ENCODE measurements at places on chromosomes 2 and 18.

GRCh38 chr2:77314721-77315120 lies 207.5 kb downstream of the LRRTM4 start:
- DNase-seq: no peak

- DNase-seq: no peak
These were observed 1656.7 kb upstream of the NXPH2 start for GRCh38 chr2:140436936-140437335.

GRCh38 chr2:177326005-177326404 lies 61.5 kb upstream of the NFE2L2 start:
- DNase-seq: no peak

GRCh38 chr18:42086288-42086687 lies 131.3 kb downstream of the PIK3C3 start:
- DNase-seq: no peak

GRCh38 chr2:229133155-229133772 lies 137.8 kb downstream of the PID1 start:
- no peak for DNase-seq

- no peak for DNase-seq
These were observed 72.1 kb downstream of the TTC32 start for GRCh38 chr2:19829672-19830071.

- no peak for DNase-seq
These were observed 274.0 kb downstream of the TSN start for GRCh38 chr2:122029456-122029855.

DNA sequence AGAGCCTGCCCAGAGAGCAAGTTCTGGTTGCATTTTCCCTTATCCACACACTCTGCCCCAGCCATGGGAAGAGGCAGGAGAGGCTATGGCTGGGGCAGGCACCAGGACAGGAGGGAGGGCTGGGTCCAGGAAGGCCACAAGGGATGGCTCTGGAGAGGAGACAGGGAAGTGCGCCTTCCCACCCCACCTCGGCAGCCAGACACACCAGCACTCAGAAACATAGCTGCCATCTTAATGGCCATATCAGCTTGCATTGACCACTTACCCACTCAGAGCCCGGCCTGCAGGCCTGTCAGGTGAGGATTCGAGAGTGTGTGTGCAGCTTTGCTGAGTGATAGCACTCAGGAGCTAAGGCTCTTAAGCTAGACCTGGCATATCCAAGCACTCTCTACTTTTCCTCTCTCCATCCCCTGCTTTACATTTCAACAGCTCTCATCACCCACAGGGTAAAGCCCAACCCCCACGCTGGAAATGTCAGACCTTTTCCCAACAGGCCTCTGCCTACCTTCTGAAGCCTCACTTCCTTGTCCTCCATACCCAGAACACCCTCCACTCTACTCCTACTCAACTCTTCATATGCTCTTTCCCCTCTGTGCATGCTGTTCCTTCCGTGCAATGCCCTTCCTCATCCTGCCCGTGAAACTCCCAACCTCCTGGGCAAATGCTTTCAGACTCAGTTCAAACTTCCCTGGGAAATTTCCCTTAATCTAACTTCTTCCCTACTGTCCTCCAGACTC lies 147.9 kb downstream of the TNS1 start:
- DNase-seq: no peak

- no peak for DNase-seq
These were observed 548.5 kb downstream of the SLC4A3 start for GRCh38 chr2:220175967-220176366.

GRCh38 chr18:2981212-2981728 lies 31.7 kb downstream of the LPIN2 start:
- peak; percentile 53 for DNase-seq

DNA sequence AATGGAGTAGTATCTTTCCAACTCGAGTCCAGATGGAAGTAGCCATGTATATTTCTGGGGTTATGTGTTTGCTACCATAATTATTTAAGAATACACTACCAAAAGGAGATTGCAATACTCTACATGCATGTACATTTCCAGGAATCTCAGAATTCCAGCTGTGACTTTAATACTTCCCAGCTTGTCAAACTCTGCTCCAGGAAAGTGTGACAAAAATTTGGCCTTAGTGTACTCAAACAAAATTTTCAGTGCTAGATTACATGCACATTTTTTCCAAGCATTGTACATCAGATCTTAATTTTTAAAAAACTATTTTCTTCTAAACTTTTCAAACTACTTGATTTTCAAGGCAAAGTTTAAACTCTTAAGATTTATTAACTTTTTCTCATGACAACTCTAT lies 1791.6 kb downstream of the SUCLG1 start:
- DNase-seq: no peak

DNA sequence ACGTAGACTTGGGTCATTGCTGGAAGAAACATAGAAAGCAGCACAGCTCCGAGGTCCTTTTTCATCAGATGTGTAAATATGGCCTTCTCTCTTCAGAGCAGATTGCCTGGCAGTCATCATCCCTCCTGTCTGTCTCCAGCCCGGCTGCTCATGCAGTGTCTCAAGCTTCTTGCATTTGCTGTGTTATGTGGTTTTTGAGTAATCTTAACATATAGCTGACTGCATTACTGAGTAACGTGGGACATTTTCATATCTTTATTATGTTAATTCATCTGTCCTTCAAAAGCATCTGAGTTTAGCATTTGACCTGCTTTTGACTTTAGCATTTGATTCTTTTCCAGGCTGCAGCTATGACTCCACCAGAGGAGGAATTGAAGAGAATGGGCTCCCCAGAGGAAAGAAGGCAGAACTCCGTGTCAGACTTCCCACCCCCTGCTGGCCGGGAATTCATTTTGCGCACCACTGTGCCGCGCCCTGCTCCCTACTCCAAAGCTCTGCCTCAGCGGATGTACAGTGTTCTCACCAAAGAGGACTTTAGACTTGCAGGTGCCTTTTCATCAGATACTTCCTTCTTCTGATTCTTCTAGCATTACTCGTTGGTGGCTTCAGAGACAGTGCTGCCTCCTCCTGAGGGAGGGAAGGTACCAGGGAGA lies 116.2 kb downstream of the RAB3GAP1 start:
- no peak for DNase-seq

DNA sequence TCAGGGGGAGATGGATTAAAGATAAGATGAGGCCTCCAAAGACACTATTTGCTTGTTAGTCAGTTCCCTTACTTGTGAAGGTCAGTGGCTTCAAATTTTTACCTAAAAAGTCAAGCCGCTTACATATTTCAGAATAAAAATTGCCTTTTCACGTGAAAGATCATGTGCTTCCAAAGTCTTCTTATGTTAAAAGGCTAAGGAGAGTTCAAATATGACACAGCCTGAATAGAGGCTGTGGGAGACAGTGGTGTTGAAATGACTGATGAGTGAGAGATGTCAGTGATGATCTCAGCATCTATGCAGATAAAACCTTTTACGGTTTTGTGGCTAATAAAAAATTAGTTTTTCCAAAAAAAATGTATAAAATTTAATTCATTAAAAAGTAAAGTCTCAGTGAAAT lies 40.5 kb downstream of the UPP2 start:
- no peak for DNase-seq

GRCh38 chr2:15799432-15799827 lies 140.9 kb upstream of the MYCN start:
- no peak for DNase-seq

GRCh38 chr18:34957864-34958259 lies 83.4 kb upstream of the MAPRE2 start:
- no peak for DNase-seq

DNA sequence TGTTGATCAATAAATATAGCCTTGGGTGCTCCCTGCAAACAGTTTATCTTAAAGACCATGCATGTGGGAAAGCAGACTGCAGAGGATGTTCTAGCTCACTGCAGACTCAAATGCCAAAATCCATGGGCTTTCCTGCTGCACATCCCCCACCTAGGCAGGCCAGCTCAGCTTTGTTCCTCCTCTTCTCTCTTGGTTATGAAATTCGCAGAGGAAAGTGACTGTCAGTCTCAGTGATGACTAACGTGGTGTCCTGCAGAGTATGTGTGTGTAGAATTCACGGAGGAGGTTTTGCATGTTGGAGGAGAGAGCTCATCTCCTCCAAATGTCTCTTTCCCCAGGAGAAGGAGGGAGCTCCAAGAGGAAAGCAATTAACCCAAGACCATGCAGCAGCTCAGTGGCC lies 21.4 kb upstream of the KCNS3 start:
- no peak for DNase-seq

DNA sequence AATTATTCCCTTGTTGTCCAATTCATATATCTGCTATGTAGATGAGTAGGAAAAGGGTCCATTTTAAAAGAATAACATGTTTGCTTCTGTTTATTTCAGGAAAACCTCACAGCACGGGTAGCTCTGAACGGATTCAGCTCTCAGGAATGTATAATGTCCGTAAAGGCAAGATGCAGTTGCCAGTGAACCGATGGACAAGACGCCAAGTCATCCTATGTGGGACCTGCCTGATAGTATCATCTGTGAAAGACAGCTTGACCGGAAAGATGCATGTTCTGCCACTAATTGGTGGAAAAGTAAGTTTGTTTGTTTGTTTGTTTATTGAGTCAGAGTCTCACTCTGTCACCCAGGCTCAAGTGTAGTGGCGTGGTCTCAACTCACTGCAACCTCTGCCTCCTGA lies 114.6 kb downstream of the PHLPP1 start:
- no peak for DNase-seq

GRCh38 chr2:20382965-20383810 lies 32.5 kb upstream of the PUM2 start:
- DNase-seq: peak; percentile 49

- DNase-seq: no peak
These were observed 174.5 kb upstream of the HS6ST1 start for GRCh38 chr2:128492966-128493811.

DNA sequence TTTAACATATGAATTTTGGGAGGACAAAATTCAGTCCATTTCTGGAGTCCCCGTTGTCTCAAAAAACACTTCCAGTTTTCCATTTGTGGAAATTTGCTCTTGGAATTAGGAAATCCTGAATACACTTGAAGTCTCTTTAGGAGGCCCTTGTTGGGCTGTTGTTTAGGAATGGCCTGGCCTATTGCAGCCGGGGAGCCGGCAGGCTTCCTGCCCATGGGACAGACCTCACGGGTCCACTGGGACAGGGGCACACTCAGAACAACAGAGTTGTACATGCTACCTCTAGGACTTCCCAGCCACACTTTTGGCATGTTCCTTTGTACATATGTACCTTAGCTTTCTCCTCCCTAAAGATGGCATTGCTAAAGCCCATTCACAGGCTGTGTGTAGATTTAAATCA lies 57.3 kb downstream of the ACOXL start:
- no peak for DNase-seq

DNA sequence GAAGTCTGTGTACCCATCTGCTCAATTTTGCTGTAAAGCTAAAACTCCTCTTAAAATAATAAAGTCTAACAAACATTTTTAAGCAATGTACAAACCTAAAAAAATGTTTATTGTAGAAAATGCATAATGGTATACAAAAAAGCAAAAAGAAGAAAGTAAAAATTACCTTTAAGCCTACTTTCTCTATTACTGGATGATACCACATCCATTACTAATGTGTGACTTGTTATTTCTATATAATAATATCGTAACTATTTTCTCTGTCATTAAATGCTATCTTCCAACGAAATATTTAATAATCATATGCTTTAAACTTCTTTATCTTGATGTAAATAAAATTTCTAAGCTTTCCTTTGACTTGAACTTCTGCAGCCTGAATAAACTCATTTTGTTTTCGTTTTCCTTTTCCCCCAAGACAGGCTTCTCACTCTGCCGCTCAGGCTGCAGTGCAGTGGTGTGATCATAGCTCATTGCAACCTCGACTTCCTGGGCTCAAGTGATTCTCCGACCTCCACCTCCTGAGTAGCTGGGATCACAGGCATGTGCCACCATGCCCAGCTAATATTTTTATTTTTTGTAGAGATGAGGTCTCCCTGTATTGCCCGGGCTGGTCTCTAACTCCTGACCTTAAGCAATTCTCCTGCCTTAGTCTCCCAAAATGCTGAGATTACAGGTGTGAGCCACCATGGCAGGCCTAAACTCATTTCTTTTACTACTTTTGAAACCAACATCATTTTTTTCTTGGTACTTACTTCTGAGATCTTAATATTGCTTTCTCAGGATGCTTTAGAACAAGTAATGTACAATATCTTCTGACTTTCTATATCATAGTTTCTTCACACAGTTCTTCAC lies 18.1 kb upstream of the DNAH7 start:
- no peak for DNase-seq

DNA sequence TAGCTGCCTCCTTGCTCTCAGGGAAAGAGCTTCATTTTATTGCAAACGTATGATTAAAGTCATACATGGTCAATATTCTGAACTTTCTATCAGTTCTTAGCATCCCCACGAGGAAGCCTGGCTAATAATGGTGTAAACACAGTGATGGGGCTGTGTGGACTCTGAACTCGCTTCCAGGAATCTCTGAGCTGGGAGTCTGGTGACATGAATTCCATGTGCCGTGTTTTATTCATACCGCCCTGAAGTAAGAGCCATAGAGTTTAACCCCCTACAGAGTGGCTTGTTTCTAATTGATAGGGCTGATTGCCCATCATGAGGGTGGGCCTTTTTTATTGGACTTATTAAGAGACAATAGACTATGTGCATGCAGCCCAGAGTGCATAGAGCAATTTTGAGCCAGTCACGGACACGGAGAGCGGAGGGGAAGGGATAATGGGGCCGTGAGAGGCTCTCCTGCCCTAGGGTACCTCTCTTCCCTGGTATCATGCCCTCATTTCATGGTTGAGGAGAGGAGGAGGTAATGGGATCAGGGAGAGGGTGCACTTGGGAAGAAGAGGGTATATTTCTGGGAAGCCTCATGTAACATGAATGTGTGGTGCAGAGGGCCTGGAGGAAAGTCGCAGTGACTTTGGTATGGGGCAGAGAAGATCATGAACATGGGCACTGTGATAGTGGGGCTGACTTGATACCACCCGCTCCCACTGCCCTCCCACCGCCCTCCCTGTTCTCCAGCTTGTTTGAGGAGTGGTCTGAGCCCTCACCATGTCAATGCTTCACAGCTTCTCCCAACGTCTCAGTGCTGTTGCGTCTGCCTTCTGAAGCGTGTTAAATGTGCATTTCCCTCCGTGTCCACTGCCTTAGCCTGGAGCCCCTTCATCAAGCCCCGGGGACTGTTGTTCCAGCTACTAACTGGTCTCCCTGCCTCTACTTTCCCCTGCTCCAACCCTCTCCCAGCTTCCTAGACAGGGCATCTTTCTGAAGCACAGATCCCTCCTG lies 73.2 kb downstream of the IL1R2 start:
- no peak for DNase-seq

DNA sequence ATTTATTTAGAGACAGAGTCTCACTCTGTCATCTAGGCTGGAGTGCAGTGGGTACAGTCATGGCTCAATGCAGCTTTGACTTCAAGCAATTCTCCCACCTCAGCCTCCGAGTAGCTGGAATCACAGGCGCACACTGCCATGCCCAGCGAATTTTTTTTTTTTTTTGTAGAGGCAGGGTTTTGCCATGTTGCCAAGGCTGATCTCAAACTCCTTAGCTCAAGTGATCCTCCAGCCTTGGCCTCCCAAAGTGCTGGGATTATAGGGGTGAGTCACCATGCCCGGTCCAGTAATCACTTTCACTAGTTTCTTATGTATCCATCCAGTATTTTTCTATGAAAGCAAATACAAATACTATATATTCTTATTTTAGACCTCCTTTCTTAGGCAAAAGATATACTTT lies 24.0 kb downstream of the PRKAG3 start:
- no peak for DNase-seq

- DNase-seq: no peak
These were observed 364.7 kb downstream of the TXNL1 start for GRCh38 chr18:56273541-56274219.

GRCh38 chr18:904218-905090 lies at the start of gene ADCYAP1:
ADCYAP1 (plus strand) TSS chr18:904871; CDS start chr18:905387, 516 bp downstream.
- no peak for DNase-seq
